Vein endothelial cell (primary cell): ENCODE measurements at places on chromosomes 5 and 9. TPM values are rescaled to one million over a fixed set of nuclear protein-coding genes. Genes with fewer than 3 reads are reported as not detected.

CDKN2A gene
- total RNA-seq, result 10.0 and 18.0 TPM in 2 replicates

TMEM232 gene
- 0.67 and 2.3 TPM in 2 replicates for total RNA-seq

HRCT1 gene
- total RNA-seq, result 1.8 and 4.6 TPM in 2 replicates

FAM151B gene
- 1.6 and 3.3 TPM in 2 replicates for total RNA-seq

TRIM7 gene
- 6.9 and 7.9 TPM in 2 replicates for total RNA-seq

ADGRV1 gene
- under 0.01 and 0.67 TPM in 2 replicates for total RNA-seq

C9orf153 gene
- 0.33 TPM in 1 of 2 replicates, not detected in the other for total RNA-seq

MYMK gene
- not detected in 2 replicates for total RNA-seq

GPR150 gene
- 0.29 and 0.33 TPM in 2 replicates for total RNA-seq

TLE1 gene
- total RNA-seq, result 85.6 and 89.8 TPM in 2 replicates

NPR3 gene
- total RNA-seq, result 0.96 and 1.3 TPM in 2 replicates

IL13 gene
- not detected in 2 replicates for total RNA-seq

KIF24 gene
- total RNA-seq, result 2.0 and 3.7 TPM in 2 replicates

FGD3 gene
- total RNA-seq, result 0.19 TPM in 1 of 2 replicates, not detected in the other

PCDHB16 gene
- total RNA-seq, result 0.65 and 0.86 TPM in 2 replicates

HAUS6 gene
- 18.0 and 23.5 TPM in 2 replicates for total RNA-seq

PCA3 gene
- 0.29 and 0.33 TPM in 2 replicates for total RNA-seq

ACOT12 gene
- not detected in 2 replicates for total RNA-seq

SUSD1 gene
- 38.0 and 47.0 TPM in 2 replicates for total RNA-seq

SEMA5A gene
- total RNA-seq, result 0.10 and 0.33 TPM in 2 replicates

FGFR4 gene
- total RNA-seq, result 2.3 and 4.6 TPM in 2 replicates

ABO gene
- 0.10 TPM in 1 of 2 replicates, not detected in the other for total RNA-seq

EGFLAM gene
- under 0.01 and 0.96 TPM in 2 replicates for total RNA-seq

HK3 gene
- total RNA-seq, result under 0.01 and 0.10 TPM in 2 replicates

ZNF354C gene
- 5.6 and 6.4 TPM in 2 replicates for total RNA-seq

CRAT gene
- 37.4 and 58.5 TPM in 2 replicates for total RNA-seq

ZNF366 gene
- 3.6 and 18.2 TPM in 2 replicates for total RNA-seq

CORO2A gene
- total RNA-seq, result 0.48 and 0.65 TPM in 2 replicates

FANCC gene
- 9.1 and 9.9 TPM in 2 replicates for total RNA-seq

CKMT2 gene
- not detected in 2 replicates for total RNA-seq

STOM gene
- total RNA-seq, result 266 and 319 TPM in 2 replicates

SNCAIP gene
- 23.5 and 37.4 TPM in 2 replicates for total RNA-seq
